Lower leg skin (tissue), 4 donors: ENCODE measurements at places on chromosomes 5 and 9. TPM values are rescaled to one million over a fixed set of nuclear protein-coding genes. Genes with fewer than 3 reads are reported as not detected.

GRCh38 chr5:171269717-171270116, 39.3 kb upstream of the TLX3 start:
- no peak for DNase-seq

DNA sequence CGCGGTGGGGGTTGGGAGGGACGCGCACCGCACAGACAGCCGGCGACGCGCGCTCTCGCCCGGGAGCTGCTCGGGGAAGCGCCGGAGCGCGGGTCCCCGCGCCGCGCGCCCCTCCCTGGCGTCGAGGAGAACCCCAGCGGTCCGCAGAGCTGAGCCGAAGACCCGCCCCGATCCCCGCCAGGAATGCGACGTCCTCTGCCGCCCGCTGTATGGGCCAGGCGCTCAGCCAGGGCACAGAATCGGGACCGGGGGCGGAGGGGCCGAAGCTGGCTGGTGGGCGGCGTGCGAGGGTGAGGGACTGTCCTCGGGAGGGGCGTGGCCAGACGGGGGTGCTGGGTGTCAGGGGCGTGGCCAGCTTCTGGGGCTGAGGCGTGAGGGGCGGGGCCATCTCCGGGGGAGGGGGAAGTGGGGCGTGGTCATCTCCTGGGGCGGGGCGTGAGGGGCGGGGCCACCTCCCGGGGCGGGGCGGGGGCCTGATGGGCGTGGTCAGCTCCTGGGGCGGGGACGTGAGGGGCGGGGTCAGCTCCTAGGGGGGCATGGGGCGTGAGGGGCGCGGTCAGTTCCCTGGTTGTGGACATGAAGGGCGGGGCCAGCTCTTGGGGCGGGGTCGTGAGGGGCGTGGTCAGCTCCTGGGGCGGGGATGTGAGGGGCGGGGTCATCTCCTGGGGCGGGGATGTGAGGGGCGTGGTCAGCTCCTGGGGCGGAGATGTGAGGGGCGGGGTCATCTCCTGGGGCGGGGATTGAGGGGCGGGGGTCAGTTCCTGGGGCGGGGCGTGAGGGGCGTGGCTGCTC, 965 bp downstream of the PTGDS start:
- peak; percentile 57 for DNase-seq

DNA sequence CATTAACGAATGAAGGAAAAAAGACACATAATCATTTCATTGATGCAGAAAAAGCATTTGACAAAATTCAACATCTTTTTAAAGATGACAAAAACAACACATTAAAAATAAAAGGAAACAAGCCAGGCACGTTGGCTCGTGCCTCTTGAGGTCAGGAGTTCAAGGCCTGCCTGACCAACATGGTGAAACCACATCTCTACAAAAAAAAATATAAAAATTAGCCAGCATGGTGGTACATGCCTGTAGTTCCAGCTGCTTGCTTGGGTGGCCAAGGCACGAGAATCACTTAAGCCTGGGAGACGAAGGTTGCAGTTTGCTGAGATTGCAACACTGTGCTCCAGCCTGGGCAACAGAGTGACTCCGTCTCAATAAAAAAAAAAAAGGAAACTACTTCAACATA, 77.0 kb downstream of the ERCC6L2 start:
- no peak for DNase-seq

Gene SPINK6
- not detected for total RNA-seq

Gene RNF183
- total RNA-seq: not detected
